AG08395 (cell line): ENCODE measurements at places on chromosomes 1 and 21.

- no peak for DNase-seq
Measured at GRCh38 chr1:101509370-101509769, 272.6 kb downstream of the S1PR1 start.

DNA sequence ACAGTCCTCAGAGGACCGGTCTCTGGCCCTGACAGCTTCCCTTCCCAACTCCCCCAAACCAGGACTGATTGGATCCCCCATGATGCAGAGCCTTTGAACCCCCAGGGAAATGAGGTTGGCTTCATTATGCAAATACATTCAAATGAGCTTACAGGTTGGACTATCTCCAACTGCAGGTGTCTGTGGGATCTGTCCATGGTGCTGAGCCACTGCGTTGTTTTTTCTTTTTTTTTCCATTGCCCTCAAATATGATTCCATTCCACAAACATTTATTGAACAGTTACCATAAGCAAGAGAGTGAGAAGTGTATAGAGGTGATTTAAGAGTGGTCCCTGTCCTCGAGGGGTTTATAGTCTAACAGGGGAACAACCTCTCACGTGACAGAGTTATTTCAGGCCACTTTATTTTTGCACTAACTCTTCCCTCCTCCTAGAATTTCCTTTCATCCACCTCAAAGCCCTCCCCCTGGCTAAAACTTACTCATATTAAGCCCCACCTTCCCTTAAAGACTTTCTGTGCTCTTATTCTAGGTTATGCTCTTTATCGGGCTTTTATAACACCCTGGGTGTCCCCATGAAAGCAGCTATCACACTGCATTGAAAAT is 21.9 kb downstream of the DLGAP3 start:
- no peak for DNase-seq

DNA sequence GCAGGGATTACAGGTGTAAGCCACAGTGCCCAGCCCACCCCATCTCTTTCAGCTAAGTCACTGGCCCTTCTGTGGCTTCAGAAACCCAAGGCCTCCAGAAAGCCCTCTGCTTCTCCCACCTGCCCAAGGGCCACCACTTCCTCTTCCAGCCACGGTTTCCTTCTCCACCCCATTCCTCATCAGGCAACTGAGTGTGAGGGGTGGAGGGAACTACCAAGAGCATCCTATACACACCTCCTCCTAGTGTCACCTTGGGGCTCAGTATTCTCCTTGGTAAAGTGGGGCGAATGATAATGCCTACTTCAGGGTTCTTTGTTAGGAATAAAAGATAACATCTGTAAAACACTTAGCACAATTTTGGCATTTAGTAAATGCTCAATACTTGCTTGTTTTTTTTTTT is 30.0 kb downstream of the KNCN start:
- DNase-seq: no peak

DNA sequence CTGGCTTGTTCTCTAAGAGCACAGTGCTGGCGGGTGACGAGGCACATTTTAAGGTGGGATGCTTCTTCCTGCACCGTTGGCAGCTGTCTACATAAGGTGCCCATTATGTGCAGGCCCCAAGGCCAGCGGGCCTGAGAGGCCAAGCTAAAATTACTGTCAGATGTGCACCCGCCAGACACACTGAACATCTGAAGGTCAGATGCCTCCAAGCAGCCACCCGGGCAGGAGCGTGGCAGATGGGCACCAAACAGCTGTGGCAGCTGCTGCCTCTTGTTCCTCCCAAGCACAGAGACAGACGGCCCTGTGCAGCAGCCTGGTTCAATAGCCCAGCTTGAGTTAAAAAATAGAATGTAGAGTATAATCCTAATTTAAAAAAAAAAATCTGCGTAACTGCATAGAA is 211.9 kb upstream of the EDN2 start:
- no peak for DNase-seq

DNA sequence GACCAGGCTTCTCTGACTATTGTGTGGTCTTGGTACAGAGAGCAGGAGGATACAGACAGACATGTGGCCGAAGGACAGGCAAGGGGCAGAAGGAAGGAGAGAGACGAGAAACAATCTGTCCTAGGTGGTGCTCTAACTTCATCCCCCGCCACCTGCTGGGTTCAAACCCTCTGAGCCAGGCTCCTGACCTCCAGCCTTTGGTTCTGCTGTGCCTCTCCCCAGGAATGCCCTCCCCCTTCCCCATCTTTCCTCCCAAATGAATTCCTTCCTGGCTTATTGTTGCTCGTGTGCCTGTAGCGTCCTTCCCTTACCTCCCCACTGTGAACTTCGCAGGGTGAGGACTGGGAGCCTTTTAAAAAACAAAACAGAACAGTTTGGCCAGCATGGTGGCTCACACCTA is 5.4 kb downstream of the TCEA3 start:
- DNase-seq: no peak

DNA sequence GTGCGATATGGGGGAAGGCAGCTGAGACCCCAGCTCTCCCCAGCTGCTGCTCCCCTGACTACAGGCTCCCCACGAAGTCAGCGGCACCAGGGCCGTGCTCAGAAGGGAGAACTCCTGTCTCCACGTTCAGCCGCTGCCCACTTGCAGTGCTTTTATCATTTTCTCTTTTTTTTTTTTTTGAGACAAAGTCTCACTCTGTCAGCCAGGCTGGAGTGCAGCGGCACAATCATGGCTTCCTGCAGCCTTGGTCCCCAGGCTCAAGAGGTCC is 933 bp upstream of the FTCD start:
- no peak for DNase-seq

GRCh38 chr1:116167625-116168276 is 56.6 kb downstream of the MAB21L3 start:
- peak; percentile 50 for DNase-seq

- no peak for DNase-seq
Measured at GRCh38 chr21:41317063-41317392, 427 bp downstream of the FAM3B start.

- DNase-seq: no peak
Measured at GRCh38 chr1:53580739-53581475, 121.7 kb downstream of the DMRTB1 start.

DNA sequence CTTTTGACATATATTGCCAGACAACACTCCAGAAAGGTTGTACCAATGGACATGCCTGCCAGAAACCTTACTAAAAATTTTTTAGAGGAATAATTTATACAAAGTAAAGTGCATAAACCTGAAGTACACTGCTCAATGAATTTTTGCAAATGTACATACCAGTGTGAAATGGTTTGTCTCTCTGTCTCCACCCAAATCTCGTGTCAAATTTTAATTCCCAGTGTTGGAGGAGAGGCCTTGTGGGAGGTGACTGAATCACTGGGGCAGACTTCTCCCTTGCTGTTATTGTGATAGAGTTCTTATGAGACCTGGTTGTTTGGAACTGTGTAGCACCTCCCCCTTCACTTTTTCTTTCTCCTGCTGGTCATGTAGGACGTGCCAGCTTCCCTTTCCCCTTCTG is 168.8 kb downstream of the RWDD3 start:
- DNase-seq: no peak
